ENCODE measurements at places on chromosomes 4 and X.

DNA sequence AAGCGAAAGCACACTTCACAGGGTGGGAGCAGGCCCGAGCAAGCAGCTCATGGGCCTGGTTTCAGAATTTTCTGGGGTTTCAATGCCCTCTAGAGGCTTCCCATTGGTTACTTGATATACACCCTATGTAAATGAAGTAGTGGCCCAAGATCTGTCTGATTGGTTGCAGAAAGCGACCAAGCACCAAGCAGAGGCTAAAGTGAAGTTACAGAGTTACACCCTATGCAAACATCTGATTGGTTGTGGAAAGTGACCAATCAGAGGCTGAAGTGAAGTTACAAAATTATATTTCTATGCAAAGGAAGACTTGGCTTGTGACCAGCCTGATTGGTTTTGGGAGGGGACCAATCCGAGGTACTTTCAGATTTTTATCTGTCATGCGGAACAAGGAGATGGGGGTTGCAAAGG, 8.2 kb downstream of the FHIP1A start:
- no peak for DNase-seq

DNA sequence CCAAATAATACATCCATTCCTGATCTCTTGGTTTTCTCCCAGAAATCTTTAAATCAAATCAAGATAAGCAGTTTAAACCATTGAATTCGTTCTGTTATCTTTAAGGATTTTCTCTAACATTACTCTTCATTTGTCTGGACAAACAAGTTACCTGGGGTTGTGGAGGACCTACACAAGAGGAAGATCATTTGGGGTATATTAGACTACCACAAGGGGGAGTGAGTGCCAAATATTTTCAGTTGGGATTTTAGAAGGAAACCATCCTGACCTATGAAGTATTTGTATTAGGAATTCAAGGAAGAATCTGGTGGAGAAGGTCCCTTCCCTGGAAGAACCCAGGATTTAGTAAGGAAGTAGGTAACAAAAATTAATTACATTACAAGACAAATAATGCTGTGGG, 12.0 kb upstream of the DCHS2 start:
- no peak for DNase-seq

DNA sequence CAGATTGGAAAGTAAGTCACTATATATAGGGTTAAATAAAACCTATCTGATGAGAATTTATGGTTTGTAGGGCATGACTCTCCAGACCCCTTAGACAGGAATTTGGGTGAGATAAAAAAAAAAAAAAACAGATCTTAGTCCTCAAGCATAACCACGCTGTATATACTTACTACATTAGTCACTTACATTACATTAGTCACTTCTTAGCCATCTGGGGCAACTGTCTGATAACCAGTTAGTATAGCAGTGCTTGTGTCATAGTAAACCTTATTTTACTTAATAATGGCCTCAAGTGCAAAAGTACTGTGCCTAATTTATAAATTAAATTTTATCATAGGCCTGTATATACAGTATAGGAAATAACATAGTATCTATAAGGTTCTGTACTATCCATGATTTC, 60.2 kb upstream of the RPS6KA6 start:
- no peak for DNase-seq

GRCh38 chr4:86264241-86264640, 95.6 kb downstream of the MAPK10 start:
- no peak for DNase-seq

- no peak for DNase-seq
Observed at GRCh38 chr4:139672215-139672614, 6.6 kb downstream of the MGST2 start.

DNA sequence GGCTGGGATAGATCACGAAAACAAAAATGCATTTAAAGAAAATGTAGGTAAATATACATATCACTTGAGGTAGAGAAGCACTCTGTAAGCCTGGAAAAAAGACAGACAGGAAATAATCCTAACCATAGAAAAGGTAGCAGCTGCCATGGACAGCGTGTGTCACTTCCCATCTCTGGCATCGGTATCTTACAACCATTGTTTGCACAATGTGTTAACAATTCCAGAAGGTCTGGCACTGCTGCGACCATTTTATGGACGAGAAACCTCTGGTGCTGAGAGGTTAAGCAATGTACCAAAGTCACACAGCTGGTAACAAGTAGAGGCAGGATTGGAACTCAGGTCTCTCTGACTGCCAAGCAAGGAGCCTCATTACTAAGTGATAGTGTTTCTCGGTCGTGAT, 1.7 kb upstream of the MTNR1A start:
- no peak for DNase-seq

- DNase-seq, result no peak
Observed at GRCh38 chr4:36310793-36311192, 29.4 kb downstream of the DTHD1 start.

DNA sequence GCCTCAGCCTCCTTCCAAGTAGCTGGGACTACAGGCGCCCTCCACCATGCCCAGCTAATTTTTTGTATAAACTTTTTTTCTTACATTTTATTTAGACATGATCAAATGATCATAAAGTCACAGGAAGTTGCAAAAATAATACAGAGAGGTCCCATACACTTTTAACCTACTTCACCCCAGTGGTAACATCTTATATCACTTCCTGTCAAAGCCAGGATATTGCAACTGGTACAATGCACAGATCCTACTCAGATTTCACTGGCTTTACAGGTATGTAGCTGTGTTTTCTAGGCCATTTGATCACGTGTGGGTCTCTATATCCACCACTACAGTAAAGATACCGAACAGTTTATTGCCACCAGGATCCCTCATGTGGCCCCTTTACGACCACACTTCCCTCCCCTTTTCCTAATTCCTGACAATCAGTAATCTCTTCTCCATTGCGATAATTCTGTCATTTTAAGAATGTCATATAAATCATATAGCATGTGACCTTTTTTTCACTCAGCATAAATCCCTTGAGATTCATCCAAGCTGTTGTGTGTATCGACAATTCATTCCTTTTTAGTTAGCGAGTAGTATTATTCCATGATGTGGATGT, 18.0 kb downstream of the RPS6KA3 start:
- no peak for DNase-seq

DNA sequence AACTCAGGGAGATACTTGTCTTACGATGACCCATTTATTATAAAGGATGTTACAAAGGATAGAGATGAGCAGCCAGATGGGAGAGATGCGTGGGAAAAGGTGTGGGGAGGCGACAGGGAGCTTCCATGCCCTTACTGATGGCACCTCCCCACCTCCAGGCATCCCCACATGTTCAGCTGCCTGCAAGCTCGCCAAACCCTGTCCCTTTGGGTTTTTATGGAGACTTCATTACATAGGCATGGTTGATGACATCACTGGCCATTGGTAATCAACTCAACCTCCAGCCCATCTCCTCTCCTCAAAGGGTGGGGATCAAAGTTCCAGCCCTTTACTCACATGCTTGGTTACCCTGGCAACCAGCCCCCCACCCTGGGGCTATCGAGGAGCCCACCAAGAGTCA, 29.4 kb upstream of the SLC2A9 start:
- DNase-seq, result no peak

DNA sequence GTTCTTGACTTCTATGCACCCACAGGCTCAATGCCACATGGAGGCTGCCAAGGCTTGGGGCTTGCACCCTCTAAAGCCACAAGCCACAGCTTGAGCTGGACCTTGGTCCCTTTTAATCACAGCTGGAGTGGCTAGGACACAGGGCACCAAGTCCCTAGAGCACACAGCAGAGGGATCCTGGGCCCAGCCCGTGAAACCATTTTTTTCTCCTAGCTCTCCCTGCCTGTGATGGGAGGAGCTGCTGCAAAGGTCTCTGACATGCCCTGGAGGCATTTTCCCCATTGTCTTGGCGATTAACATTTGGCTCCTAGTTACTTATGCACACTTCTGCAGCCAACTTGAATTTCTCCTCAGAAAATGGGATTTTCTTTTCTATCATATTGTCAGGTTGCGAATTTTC, 410.9 kb downstream of the GRID2 start:
- DNase-seq, result no peak

- DNase-seq, result no peak
Observed at GRCh38 chrX:39514801-39515200, 583.0 kb downstream of the BCOR start.

DNA sequence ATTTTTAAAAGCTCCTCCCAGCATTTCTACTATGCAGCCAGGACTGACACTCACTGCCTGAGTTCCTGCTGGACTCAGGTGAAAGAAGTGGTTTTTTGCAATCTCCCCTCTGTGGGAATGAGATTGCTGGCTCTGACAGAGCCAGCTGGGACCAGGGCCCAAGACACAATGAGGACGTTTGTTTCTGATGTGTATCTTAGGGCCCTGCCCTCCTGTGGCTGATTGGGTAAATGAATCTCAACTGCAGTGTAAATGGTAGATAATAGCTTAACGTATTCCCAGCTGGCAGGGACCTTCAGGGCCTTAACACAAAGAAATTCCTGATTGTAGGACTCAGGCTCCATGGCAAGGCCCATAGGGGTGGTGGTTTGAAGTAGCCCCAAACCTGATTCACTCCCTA, 85.8 kb upstream of the PRPS1 start:
- no peak for DNase-seq

DNA sequence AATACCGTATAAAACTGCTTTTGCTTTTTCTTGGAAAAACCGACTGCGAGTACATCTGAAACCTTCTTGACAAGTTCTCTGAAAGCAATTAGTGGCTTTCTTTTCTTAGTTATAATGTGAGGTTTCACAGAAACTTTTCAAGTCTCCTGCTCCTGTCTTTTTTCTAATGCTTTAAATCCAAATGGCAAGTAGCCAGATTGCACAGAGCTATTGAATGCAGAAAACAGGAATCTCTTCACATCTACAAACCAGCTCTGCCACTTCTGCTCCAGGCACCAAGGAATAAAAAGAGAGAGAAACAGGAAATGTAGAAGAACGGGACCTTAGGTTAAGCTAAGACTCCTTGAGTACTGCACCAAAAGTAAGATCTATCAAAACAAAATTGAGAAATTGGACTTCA, 267.3 kb upstream of the TET2 start:
- no peak for DNase-seq
